ENCODE measurements at places on chromosomes 1 and 21. TPM values are rescaled to one million over a fixed set of nuclear protein-coding genes. Genes with fewer than 3 reads are reported as not detected.
A peak's percentile ranks its signal among the peaks of the same experiment; 100 is the strongest.

Gene CDC42
- 213 TPM for total RNA-seq

Gene KRTAP19-6
- not detected for total RNA-seq

Gene SLC25A24
- total RNA-seq = 53.0 TPM

Gene GNG4
- 0.15 TPM for total RNA-seq

Gene SYT6
- under 0.01 TPM for total RNA-seq

DNA sequence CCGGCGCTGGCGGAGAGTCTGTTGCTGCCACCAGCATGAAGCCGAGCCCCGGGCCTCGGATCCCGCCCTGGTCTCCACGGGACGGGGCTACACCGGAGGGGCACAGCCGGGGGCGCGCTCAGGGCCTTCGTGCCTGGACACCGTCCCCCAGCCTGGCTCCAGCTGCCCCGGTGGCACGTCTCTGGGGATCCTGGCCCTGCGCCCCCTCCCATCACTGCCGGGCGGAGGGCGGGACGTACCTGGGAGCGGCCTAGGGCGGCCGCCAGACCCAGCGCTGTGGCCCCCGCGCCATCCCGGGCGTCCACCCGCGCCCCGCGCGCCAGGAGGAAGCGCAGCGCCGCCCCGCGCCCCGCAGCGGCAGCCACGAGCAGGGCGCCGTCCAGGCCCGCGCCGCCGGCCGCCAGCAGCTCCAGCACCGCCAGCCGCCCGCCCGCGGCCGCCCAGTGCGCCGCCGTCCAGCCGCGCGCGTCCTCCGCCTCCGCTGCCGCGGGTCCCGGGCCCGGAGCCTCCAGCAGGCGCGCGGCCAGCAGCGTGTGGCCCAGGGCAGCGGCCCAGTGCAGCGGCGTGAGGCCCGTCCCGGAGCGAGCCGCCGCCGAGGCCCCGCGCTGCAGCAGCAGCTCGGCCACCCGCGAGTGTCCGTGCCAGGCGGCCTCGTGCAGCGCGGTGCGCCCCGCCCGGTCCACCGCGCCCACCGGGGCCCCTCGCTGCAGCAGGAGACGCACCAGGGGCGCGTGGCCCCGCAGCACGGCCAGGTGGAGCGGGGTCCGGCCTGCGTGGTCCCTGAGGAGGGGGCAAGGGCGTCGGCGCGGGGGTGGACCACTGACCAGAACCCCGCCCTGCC, 1.0 kb downstream of the ANKRD65 start:
- H3K36me3 ChIP-seq = no peaks in the 10 kb centered on the region
- H3K4me1 ChIP-seq = peaks cover 4% of the 10 kb centered on the region
- H3K27me3 ChIP-seq = no peaks in the 10 kb centered on the region
- H3K27ac ChIP-seq = peak overlapping the region; percentile 93
- H3K4me3 ChIP-seq = peak overlapping the region; percentile 60

GRCh38 chr1:197440715-197441114, 172.7 kb downstream of the CRB1 start:
- no peaks in the 10 kb centered on the region for H3K36me3 ChIP-seq
- no peaks in the 10 kb centered on the region for H3K27me3 ChIP-seq
- no peaks in the 10 kb centered on the region for H3K4me1 ChIP-seq
- no peak for DNase-seq
- H3K27ac ChIP-seq = no peak overlapping the region
- no peak overlapping the region for H3K4me3 ChIP-seq

- H3K4me1 ChIP-seq = no peaks in the 10 kb centered on the region
- no peak for DNase-seq
- H3K27ac ChIP-seq = no peak overlapping the region
- no peak overlapping the region for H3K4me3 ChIP-seq
Measured at GRCh38 chr1:232891071-232891470, 59.3 kb upstream of the NTPCR start.

- peak overlapping the region; percentile 75 for H3K27ac ChIP-seq
- no peaks in the 10 kb centered on the region for H3K36me3 ChIP-seq
- H3K27me3 ChIP-seq = no peaks in the 10 kb centered on the region
- no peak overlapping the region for H3K4me3 ChIP-seq
- no peak for DNase-seq
- H3K4me1 ChIP-seq = no peaks in the 10 kb centered on the region
Measured at GRCh38 chr1:204041803-204042505, 31.0 kb upstream of the SOX13 start.

DNA sequence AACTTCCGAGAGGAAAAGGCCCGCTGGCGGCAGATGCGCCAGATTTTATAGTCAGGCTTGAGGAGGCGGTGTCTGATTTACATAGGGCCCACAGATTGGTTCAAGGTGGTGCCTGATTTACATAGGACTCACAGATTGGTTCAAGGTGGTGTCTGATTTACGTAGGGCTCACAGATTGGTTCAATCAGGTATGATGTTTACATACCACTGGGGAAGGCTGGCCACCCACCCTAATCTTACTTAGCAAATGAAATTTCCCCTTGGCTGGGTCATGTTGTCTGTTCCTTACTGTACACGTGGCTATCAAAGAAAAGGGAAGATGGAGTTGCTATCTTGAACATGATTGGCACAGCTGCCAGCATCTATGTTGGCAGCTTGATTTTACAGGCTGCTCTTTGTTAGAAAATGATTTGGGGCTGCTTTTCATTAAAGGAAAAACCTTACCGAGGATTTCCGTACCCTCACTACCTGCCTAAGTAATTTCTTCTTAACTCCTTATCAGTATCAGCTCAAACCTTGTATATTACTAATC, 96.3 kb downstream of the SETD4 start:
- H3K27ac ChIP-seq = no peak overlapping the region
- no peaks in the 10 kb centered on the region for H3K4me1 ChIP-seq
- no peak for DNase-seq
- H3K36me3 ChIP-seq = no peaks in the 10 kb centered on the region
- no peak overlapping the region for H3K4me3 ChIP-seq

All from breast epithelium (tissue), 4 donors.